ENCODE measurements at places on chromosomes 2 and 18.

GRCh38 chr2:234364661-234365060 lies 132.2 kb downstream of the ARL4C start:
- DNase-seq = no peak

DNA sequence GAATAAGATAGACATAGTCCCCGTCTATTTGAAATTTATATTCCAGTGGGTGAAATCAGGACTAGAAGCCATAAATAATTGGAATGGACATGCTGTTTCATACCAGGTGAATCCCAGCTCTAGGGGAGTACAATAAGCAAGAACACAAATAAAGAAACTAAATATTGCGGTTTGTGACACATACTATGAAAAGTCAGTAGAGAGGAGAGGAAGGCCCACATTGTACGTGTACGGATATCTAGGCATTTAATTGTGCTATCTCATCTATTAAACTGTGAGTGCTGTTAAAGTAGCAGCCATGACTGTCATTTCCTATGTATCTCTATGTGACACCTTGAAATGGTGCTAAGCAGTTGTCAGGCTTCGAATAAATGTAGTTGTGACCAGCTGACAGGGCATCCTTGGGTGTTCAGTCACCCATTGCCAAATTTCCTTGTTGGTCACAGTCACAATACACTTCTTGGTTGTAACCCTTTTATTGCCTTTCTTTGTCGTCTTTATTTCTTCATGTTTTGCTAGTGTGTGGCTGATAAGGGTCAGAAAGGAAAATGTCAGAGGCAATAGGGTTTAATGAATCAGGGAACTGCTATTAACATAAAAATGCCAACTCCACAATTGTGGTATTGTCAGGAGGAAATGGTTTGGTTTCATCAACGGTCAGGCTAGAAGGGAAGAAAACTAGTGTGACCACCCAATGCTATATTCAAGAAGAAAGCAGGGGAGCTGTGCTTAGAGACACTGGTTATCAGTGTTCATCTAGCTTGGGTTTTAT lies 31.5 kb downstream of the CPO start:
- no peak for DNase-seq

DNA sequence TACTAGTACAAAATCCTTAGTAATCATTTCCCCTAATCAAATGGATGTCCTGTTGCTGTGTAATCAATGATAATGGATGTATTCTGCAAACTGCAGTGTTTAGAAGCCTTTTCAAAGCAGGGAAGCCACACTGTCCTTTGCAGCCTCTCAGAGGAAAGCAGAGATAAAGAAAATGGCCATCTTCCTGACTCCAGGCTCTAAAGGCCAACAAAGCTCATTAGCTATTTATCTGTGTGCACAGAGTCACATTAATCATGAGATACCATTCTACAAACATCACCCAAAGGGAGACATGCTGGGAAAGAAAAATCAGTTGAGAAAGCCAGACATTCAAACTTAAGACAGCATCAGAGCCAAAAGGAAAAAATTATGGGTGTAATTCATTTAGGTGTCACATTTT lies 165.0 kb downstream of the RAD51AP2 start:
- DNase-seq = no peak

DNA sequence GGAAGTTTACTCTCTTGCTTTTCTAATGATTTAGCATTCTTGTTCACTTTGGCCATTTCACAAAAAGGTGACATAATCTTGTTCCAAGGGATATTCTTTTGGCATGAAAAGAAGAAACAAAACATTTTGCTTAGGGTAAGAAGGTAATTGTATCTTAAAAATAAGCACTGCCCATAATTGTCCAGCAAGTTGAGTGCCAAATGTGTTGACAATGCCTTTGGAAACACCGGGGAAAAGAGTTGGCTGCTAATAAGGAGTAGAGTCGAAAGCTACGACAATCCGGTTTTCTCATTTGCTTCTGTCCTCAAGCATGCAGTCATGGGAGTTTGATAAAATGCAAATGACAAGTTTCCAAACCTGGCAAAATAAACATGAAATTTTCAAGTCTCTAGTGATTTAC lies 27.3 kb downstream of the ITGAV start:
- DNase-seq = no peak

- DNase-seq = no peak
Observed at GRCh38 chr2:193841384-193842150, 1646.8 kb upstream of the TMEFF2 start.

DNA sequence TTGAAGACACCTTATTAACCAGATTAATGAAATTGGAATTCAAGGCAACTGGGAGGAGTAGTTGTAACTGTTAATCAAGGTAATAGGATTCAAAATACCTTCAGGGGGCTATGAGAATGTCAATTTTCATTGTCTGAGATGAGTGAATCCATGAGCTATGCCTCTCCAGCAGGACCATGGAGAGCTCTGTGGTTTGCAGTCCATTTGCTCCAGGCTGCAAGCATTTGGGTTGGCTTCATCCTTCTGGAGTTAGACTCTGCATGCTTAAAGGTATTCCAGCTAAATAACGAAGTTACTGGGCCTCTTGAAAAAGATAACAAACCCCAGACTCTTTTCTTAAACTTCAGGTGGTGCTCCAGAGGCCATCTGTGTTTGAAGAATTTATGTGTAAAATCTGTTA lies 207.1 kb upstream of the SLC8A1 start:
- no peak for DNase-seq

DNA sequence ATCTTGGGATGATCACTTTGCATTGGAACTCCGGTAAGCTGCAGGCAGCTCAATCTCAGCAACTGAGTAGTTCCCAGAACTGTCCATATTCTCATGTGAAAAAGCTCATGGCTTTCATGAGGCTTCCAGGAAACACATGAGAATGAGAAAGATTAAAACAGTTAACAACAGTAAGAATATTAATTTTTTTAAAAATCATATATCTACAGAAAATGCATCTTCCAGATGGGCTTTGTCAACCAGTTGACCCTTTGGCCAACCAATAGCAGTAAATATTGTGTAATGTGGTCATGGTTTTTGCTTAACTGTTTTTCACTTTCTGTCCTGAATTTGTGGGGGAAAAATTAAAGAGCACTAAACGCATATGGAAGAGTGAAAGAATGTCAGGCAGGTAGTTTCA lies 131.2 kb upstream of the CCDC195 start:
- DNase-seq = no peak

- no peak for DNase-seq
Observed at GRCh38 chr2:37232131-37232933, 874 bp downstream of the NDUFAF7 start.

DNA sequence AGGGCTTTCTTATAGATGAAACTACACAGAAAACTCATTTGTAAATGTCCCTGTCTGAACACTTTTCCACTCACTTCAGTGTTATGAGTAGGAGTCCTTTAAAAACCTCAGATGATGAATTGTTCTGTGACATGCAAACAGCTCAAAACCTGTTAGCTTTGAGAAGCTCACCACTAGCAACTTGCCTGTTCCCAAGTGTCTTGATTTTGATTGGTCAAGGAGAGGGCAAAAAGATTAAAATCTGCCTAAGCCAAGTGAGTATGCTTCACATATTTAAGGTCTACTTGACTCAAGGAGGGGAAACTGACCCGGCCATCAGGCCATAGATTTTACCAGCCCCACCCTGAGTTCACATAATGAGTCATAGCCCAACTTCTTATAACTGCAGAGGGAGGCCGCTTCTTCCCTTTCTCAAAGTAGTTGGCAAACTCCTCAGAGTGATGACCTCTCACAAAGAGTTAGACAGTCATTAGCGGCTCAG lies 45.2 kb upstream of the MEIS1 start:
- DNase-seq = no peak

DNA sequence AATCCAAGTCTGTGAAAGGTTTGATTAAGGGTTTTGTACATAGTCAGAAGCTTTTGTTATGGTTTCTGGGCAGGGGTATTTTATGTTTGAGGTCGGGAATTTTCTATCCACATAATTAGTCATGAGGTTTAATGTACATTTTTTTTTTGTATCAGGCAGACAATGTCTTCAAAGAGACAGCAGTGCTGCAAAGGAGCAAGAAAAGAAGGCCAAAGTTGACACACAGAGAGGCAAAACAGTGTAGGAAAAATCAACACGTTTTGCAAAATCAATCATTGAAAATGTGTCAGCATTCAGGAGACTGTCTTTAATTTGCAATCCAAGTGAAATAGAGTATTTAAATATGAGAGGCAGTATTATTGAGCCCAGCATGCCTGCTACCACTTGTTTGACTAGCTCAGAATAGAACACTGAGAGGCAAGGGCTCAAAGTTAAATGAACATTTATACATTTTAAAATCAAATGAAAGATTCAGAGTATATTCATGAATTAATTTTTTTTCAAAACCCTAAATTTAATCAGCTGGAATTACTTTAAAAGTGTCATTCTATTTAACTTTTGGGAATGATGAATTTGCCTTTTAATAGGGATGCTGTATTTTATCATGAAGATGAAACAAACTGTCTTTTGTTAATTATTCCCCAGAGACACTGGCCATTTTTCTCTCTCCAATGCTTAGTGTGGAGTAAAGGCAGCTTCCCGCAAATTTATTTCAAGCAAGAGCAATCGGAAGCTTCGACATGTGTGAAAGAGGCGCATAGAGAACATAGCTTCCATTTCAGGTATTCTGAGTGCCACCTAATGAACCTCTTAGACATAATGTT lies 11.3 kb downstream of the VRK2 start:
- no peak for DNase-seq

DNA sequence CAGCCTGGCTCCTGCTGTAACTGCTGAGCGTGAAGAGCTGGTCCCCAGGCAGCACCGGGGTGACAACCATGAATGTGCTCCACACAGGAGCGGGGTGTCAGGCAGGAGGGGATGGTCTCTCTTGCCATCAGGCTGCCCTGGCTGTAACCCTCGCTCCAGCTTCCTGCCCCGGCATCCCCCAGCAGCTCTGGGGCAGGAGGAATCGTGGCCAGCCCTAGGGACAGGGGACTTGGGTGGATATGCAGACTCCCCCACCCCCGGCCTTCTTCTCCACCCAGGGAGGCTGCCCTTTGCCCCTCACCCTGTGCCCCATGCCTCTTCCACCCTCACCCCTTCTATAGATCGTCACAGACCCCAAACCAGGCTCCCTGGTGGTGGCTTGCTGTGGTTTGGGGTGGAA lies 69.4 kb upstream of the SMAD7 start:
- no peak for DNase-seq

DNA sequence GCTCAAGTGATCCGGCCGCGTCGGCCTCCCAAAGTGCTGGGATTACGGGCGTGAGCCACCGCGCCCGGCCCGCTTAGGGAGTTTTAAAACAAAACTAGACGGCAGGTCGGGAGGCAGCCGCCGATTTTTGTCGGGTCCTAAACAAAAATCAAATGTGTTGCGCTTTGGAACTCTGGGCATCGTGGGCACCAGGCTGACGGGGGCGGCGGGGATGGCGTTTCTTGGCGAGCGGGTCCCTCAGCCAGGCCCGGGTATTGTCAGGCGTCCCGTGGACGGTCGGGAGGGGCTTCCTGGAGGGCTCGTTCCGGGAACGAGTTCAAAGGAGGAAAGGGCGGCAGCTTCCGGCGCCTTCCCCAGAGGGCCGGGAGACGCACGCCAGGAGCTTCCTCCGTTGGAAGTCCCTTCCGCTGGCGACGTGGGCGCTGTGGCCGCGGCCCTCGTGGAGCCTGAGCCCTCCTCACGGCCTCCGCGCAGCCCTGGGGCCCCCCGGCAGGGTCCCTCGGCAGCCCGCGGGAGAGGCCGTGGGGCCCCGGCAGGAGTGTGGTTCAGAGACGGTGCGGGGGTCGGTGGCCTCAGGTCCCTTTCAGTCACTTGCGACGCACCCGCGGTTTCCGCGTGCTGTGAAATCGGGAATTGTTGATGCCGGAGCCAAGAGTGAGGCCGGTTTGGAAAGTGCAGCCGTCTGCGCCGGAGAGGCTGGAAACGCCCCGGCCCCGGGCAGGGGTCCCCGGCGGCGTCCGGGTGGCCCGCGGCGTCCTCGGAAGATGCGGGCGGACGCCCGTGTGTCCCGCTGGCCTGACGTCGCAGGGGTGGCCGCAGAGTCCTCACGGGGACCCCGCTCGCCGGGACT lies 59.3 kb downstream of the EMILIN2 start:
- peak; percentile 39 for DNase-seq

GRCh38 chr2:224722770-224723169 lies 6.6 kb upstream of the CCDC195 start:
- no peak for DNase-seq

- no peak for DNase-seq
Observed at GRCh38 chr2:96822786-96823185, 6.7 kb downstream of the CNNM3 start.

DNA sequence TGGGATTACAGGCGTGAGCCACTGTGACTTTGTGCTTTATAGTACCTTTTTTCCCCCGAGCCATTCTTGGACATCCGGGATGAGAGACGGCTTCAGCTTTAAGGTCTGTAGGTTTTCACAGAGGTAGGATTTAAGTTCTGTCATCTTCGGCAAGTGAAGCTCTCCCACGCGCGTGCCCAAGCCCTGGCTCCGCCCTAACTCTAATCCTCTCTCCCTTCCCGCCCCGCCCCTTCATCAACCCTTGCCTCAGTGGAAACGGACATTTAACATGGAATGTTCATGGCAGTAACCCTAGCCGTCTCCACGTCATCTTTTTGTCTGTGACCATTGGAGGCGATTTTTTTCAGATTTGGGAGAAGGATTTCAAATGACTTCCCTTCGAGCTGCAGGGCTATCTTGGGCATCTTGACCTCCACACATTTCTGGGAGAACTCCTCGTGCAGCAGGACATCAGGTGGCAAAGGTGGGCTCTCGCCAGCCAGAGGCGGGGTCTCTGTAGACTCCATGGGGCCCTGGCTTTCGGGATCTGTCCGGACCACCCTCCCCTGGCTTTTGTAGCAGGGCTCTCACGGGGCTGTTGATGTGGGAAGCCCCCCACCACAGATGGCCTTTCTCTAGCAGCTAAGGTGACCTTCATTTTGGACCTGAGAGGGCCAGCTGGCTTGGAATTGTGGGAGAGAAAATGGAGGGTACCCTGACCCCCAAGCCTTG lies 6.8 kb downstream of the COLEC11 start:
- no peak for DNase-seq

DNA sequence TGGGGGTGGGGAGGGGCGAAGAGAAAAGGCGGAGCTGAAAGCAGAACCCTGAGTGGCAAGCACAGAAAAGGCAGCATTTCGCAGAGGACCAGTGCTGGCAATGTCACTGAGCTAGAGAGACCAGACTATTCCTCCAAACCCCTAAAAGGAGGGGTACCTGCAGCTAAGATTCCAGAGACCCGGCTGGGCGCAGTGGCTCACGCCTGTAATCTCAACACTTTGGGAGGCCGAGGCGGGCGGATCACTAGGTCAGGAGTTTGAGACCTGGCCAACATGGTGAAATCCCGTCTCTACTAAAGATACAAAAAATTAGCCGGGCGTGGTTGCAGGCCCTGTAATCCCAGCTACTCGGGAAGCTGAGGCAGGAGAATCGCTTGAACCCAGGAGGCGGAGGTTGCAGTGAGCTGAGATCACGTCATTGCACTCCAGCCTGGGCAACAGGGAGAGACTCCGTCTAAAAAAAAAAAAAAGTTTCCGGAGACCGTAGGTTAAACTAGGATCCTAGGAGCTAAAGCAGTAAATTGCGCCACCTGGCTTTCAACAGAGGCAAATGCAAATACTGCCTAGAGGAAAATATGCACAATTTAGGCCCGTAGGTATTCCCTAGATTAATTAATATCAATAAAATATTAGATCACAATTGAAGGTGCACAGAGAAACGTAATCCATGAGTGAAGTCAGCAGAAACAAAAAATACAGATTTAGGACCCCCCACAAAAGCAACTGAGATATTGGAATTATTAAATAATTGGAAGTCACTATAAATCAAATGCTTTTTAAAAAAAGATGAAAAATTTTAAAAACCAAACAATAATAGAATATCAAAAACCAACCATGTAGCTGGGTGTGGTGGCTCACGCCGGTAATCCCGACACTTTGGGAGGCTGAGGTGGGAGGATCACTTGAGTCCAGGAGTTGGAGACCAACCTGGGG lies 4.9 kb downstream of the UCN start:
- no peak for DNase-seq

- no peak for DNase-seq
Observed at GRCh38 chr2:241432824-241433448, 75.4 kb downstream of the STK25 start.

All from stimulated activated CD8-positive, alpha-beta memory T cell treated with anti-CD3 and anti-CD28 coated beads, Interleukin-2, amount 100 ng/mL, for 48 hours (primary cell).